ENCODE measurements at places on chromosomes 2 and 18. TPM values are rescaled to one million over a fixed set of nuclear protein-coding genes. Genes with fewer than 3 reads are reported as not detected.

Gene MDH1B
- 0.17 TPM for polyA plus RNA-seq

Gene SIX2
- polyA plus RNA-seq: not detected

Gene PSMA8
- not detected for polyA plus RNA-seq

Gene SF3B1
- 750 TPM for polyA plus RNA-seq

- DNase-seq: no peak
These were observed 131.0 kb upstream of the SRD5A2 start for GRCh38 chr2:31711737-31712136.

GRCh38 chr2:219408631-219409030 lies 9.5 kb upstream of the DES start:
- DNase-seq: no peak

DNA sequence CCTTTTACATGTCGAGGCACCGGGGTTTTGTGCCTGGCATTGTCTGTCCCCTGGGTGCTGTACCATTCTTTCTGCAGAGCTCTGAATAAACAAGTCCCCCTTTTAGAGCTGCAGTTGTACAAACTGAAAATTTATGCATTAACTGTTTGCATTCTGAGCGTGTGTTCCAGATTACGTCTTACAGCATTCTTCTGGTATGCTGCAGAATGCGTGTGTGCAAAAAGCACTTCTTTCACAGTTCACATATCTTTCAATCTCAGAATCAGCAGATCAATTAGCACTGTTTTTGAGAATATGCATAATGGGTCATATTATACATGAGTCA lies 27.5 kb downstream of the MEIS1 start:
- no peak for DNase-seq

DNA sequence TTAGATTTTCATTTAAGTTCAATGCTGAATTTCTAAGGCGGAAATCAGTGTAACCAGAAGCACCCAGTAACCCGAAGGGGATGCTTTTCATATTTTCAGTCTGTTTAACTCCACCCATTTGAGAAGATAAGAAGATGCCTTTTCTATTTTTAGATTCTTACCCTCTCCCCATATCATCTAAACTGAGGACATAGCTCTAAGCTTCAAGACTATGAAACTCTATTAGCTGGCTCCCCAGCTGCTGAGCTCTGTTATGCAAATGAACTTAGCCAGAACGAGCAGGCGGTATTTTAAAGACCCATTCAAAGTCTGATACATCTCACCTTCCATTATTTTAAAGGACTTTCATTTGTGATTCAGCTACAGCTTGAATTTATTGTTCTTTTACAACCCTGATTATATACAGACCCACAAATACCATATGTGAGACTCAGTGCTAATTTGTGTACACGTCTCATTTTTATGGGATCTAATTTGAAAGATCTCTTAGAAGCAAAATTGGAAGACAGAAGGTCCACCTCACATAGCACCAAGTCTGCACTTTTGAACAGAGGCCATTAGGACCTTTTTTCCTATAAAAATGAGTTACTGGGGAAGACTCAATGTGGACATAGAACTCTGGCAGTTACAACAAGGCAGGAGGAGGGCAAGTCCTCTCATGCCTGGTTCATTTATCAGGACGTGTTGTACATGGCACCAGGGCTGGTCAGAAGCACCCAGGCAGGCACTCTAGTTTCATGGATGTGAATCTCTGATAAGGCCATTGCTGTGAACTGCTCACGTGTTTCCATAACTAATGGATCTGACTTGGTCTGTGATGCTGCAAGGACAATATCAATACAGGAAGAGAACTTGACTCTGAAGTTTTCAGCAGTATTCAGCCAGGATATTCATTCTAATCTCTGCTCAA lies 16.3 kb downstream of the CDC42EP3 start:
- DNase-seq: no peak
